Hypothalamus (tissue), 51 donors: ENCODE measurements at places on chromosomes 1 and 21.

GRCh38 chr1:246063013-246063616 is 444.0 kb downstream of the SMYD3 start:
- no peak for DNase-seq

GRCh38 chr1:2170211-2170610 is 24.4 kb downstream of the FAAP20 start:
- no peak for DNase-seq

- DNase-seq, result no peak
These were observed 12.7 kb upstream of the PARS2 start for GRCh38 chr1:54777011-54777410.

GRCh38 chr1:219465212-219466093 is 147.5 kb downstream of the ZC3H11B start:
- DNase-seq, result no peak
